ENCODE measurements at places on chromosomes 1 and 21. TPM values are rescaled to one million over a fixed set of nuclear protein-coding genes. Genes with fewer than 3 reads are reported as not detected.

GRCh38 chr21:44931501-44932407 is 8.1 kb upstream of the SLX9 start:
- H3K27me3 ChIP-seq = peaks cover 78% of the 10 kb centered on the region
- peaks cover 64% of the 10 kb centered on the region for H3K4me1 ChIP-seq
- peak overlapping the region; percentile 31 for H3K4me3 ChIP-seq
- H3K27ac ChIP-seq = no peak overlapping the region
- no peak for DNase-seq

DNA sequence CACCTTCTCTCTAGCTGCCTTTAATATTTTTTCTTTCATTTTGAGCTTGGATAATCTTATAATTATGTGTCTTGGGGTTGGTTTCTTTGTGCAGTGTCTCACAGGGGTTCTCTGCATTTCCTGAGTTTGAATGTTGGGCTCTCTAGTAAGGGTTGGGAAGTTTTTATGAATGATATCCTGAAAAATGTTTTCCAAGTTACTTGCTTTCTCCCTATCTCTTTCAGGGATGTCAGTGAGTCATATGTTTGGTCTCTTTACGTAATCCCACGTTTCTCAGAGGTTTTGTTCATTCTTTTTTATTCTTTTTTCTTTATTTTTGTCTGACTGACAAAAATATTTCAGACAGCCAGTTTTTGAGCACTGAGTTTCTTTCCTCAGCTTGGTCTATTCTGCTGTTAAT is 55.4 kb upstream of the CCDC190 start:
- H3K27me3 ChIP-seq = no peaks in the 10 kb centered on the region
- no peaks in the 10 kb centered on the region for H3K36me3 ChIP-seq

The DLGAP3 gene
- not detected for total RNA-seq

The FCRL2 gene
- not detected for total RNA-seq

The BRDT gene
- total RNA-seq = not detected
